ENCODE measurements at places on chromosomes 1 and 21.

- no peak for DNase-seq
Observed at GRCh38 chr1:211588711-211589110, 9.8 kb upstream of the SLC30A1 start.

GRCh38 chr21:42286416-42286815 is 28.8 kb downstream of the TFF3 start:
- no peak for DNase-seq

- no peak for DNase-seq
Observed at GRCh38 chr1:109947582-109948284, 36.8 kb upstream of the AHCYL1 start.

DNA sequence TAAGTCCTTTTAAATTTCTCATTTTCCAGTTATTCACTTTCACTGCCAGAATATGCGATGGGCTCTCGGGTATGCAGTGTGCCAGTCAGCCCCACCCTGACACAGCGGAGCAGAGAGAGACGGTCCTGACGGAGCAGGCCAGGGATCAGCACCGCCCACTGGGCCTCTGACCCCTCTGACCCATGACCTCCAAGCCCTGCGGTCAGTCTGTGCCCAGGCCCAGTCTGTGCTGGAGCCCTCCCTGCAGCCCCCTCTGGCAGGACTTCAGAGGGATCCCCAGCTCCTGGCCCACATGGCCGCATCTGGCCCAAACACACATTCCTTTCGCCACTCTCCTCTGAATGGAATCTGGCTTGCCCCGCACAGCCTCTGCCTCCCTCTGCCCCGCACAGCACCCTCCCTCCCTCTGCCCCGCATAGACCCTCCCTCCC is 43.4 kb upstream of the COL6A2 start:
- no peak for DNase-seq

All from GM18507 (cell line).